T follicular helper cell (primary cell): ENCODE measurements at places on chromosomes 6 and 20.

- DNase-seq: no peak
Observed at GRCh38 chr6:158039571-158040050, 57.9 kb downstream of the SYNJ2 start.

- DNase-seq: no peak
Observed at GRCh38 chr6:166435574-166435973, 52.8 kb upstream of the MPC1 start.

DNA sequence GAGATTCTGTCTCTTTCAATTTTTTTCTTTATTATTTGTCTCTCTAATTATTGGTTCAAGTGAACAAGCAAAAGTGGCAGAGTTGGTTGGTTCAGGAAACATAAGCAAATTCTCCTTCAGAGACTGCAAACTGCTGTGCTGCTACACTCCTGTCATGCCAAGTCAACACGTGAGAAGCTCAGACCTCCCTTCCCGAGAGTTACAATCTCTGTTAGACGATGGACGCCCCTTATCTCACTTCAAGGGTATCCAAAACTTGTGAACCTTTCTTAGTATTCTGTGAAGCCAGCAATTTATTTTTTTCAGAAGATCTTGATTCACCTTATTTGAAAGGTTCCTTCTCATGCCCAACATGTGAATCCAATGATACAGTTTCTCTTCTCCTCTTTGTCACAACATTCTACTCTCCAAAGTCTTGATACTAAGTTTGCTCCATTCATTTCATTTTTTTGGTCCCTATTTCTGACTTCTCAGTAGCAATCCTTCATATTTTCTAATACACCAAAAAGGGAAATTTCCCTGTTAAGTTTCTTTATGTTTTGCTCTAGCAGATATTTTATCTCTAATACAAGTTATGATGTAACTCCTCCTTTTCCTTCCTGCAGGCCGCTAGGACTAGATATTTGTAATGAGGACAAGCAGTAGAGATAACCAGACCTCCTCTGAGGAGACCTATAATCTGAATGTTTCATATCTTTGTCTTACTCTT, 448.8 kb upstream of the CITED2 start:
- DNase-seq: no peak

- no peak for DNase-seq
Observed at GRCh38 chr20:1940581-1940980, 45.4 kb downstream of the SIRPA start.

- DNase-seq: no peak
Observed at GRCh38 chr20:14481863-14482262, 144.5 kb upstream of the FLRT3 start.

- DNase-seq: no peak
Observed at GRCh38 chr6:149134511-149134933, 183.0 kb upstream of the TAB2 start.

GRCh38 chr20:3691897-3692296, 10.1 kb upstream of the ADAM33 start:
- DNase-seq: no peak

DNA sequence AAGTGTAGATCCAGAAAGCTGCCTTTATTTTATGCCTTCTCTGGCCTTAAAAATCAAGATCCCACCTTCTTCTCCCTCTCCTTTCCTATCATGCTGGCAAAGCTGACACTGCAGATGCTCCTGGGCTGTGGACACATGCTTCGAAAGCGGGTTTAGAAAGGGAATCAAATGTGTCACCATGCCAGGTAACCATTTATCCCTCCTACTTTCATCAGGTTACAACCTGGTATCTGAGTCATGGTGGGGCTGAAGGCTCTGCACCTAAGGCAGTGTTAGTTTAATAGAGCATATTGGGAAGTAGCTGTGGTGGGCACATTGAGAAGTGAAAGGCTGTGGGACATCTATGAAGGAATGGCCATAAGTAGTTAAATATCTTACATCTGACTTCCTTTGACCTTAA, 69.8 kb downstream of the GJA1 start:
- no peak for DNase-seq

DNA sequence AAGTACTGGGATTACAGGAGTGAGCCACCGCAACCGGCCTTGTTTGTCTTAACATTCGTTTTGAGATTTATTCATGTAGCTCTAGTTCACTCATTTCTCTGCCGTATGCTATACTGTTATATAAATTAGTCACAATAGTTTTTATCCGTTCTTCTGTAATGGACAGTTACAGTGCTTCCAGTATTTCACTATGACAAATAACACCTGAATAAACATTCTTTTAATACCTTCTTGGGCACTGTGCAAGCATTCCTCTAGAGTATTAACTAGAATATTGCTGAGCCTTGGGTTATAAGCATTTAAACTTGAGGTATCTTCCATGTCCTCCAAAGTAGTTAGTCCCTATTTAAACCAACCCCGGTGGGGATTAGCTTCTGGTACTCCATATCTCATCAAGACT, 45.6 kb downstream of the STK38 start:
- no peak for DNase-seq

DNA sequence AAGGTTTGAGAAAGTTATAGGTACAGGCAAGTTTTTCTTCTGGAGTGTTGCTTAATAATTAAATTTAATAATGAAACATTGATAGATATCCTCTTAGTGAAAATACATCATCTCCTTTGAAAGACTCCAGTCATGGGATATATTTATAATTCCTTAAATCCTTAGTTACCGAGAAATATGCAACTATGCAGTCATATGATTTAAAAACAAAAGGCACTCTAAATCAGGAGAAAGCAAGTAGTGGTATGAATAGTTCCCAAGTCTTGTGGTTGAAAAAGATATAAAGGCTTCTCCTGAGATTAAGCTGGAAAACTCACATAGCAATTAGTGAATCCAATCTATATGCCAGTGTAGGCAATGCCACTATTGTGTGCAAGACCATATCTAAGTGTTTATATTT, 475.4 kb downstream of the EYS start:
- no peak for DNase-seq

DNA sequence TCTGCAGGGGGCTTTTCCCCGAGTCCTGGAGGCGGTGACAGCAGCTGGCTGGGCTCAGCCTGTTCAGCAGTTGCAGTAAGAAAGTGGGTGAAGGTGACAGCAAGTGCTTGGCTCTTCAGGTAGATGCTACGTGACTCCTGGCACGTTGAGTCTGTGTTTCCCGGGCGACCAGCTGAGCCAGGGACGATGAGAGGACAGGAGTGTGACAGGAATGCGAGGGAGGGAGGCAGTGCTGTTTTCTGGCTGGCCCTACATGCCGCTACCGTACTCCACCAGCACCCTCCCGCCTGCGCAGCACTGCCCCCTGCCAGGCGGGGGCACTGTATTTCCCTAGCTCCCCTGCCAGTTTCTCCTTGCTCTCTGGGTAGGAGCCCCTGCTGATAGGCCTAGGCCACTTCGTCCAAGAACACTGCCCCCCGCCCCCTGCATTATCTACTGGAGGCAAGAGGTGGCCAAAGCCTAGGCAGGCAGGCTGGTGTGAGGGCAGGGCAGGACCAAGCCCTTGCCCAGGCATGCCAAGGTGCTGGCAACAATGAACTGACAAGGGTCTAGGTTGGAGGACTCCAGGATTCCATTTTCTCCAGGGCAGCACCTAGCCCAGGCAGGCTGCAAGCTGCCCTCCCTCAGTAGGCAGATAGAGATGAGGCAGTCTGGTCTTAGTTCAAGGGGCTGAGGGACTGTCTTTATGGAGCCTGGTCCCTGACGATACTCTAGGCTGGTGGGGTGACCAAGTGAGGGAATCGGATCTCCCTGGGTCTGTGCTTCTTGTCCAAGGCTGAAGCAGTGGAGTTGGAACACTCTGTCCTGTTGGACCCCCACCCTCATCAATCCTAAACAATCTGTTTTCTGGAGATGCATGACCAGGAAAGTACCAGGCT, 19.2 kb downstream of the MRPS18A start:
- DNase-seq: peak; percentile 21

GRCh38 chr20:34362502-34363061, 491 bp upstream of the ITCH start:
- no peak for DNase-seq

GRCh38 chr6:17352302-17352701, 41.1 kb upstream of the CAP2 start:
- DNase-seq: no peak

DNA sequence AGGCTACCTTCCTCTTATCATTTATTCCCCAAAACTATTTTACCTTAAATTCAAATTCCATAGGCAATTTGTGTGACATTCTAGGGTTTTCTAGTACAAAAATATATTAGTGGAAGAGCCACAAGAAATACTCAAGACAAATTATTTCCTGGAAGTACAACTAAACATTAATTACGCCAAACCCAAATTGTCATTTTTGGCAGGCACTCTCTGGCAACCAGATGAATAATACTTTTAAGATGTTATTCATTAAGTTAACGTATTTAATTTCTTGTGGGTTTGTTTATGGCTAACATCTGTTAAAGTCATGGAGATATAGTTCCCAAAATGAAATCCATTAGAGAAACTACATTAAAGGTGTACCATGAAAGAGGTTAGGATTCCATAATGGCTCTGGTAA, 40.5 kb downstream of the HMGN3 start:
- DNase-seq: no peak

GRCh38 chr20:40683894-40684268, 5.2 kb downstream of the MAFB start:
- DNase-seq: no peak

GRCh38 chr20:52426856-52427255, 235.3 kb upstream of the ZFP64 start:
- DNase-seq: no peak

- no peak for DNase-seq
Observed at GRCh38 chr6:56856036-56856580, 98.8 kb upstream of the BEND6 start.

GRCh38 chr6:119960036-119960435, 610.5 kb upstream of the MAN1A1 start:
- DNase-seq: no peak

GRCh38 chr20:11304795-11305194, 612.9 kb upstream of the BTBD3 start:
- DNase-seq: no peak

- DNase-seq: no peak
Observed at GRCh38 chr20:47320990-47321805, 35.3 kb downstream of the ZMYND8 start.

GRCh38 chr6:77231438-77232305, 231.6 kb downstream of the HTR1B start:
- no peak for DNase-seq

DNA sequence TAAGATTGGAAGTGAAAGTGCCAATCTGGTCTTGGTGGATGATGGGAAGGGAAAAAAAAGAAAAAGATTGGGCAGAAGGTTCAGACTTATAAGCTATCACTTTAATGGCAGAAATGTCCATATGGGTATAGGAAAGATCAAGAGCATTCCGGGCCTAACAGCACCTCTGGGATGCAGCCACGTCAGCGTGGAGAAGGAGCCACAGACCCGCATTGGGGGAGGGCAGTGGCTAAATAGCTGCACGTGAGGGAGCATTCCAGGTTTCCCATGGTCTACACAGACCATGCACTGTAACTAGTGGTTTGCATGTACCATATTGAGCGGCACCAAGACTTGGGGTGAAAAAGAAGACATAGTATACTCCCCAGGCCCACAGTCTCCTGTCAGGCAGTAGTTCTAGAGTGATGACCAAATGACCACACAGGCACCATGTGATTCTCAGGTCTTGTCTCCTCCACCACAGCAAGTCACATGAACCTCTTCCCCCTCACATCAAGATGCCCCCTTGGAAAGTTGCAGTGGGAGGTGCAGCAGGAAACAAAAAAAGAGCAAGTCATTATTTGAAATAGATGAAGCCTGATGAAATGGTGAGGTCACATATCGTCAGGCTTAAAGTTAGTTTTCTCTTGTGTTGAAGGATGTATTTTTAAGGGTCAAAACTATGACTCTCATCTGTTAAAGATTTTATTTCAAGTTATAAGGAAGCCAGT, 94.4 kb upstream of the TNFAIP3 start:
- DNase-seq: no peak

DNA sequence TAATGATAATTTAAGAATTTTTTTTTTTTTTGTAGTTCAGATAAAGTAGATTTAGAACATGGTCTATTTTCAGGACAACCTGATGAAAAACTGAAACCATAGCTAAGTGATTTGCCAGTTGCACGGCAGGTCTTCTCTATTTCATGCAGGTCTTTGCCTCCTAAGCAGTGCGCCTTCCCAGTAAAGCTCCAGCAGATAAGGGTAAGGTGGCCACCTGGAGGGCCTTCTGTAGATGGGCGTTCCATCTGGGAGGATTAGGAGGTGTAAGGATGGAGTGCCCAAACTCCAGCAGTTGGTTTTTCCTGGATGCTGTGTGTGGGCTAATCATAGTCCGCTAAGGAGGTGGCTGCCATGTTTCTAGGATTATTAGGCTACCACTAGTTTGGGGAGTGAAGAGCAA, 107.1 kb downstream of the ARID1B start:
- no peak for DNase-seq

DNA sequence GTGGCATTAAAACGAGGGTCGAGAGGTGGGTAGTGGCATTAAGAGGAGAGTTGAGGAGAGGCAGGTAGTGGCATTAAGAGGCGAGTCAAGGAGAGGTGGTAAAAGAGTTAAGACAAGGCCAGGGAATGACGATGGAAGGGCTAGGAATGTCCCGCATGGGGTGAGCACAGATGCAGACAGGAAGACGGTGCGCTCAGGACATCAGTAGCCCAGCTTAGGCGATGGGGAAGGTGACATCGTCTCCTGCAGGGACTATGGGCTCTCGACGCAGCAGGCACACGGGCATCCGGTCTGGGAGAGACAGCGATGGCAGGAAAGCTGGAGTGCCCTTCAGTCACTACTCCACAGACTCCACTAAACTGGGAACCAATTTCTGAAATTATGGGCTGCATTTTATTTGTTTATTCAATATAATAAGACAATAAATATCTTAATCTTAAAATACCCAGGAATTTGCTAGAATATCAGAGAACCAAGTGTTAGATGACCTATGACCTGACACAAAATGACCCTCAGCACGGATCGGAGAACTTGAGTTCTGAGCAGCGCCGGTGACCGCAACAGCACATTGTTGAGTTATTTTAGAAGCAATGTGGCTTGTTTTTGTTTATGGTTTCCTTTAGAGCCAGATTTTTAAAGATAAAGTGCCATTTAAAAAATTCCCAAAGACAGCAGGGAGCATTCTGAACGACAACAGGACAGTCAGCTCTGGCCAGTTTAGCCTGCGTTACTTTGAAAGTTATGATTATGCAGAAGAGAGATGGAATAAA, 177.7 kb downstream of the SMOC2 start:
- DNase-seq: no peak
